Muscle of back (tissue), 13 donors: ENCODE measurements at places on chromosomes 5 and 9.

- peak; percentile 54 for DNase-seq
Observed at GRCh38 chr5:65722575-65723403, 784 bp downstream of the NLN start.

DNA sequence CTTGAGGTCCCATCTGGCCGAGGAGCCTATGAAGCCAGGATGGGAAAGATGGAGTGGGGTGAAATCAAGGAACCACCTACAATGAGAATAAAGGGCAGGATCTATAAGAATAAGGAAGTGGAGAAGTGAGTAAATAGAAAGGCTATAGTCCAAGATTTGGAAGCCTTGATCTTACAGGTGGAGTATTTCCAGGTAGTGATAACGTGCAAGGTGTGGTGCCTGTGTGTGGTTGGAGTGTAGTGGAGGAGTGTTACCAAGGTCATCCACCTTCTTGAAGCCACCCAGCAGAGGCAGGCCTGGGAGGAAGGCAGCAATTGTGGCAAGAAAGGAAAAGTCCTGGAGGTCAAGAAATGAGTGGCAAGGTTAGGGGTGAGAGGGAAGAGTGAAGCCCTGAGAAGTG is 72.9 kb downstream of the IQGAP2 start:
- DNase-seq: no peak

DNA sequence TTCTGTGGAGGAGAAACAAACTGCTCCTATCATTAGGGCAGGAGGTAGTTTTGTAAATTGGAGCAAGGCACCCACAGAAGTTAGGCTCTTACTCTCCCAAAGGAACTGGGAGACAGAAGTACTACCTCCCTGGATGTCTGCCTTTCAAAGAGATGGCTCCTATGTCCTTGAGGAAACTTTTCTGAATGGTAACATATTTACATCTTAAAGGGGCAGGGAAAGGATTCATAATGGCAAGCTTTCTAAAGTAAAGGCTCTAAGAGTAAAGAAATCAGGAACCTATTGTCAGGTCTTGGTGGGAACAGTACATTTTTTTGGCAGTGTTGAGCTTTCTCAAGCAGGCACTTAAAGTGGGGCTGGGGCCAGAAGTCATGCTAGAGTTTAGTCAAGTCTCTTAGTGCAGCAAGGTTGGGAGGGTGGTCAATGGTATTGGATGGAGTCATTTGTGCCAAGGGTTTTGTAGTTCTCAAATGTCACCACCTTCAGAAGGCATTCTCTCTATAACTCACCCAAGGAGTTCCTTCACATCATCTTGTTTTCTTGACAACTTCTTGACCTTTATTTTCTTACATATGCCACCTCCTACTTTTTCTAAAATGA is 26.3 kb upstream of the NDFIP1 start:
- no peak for DNase-seq

DNA sequence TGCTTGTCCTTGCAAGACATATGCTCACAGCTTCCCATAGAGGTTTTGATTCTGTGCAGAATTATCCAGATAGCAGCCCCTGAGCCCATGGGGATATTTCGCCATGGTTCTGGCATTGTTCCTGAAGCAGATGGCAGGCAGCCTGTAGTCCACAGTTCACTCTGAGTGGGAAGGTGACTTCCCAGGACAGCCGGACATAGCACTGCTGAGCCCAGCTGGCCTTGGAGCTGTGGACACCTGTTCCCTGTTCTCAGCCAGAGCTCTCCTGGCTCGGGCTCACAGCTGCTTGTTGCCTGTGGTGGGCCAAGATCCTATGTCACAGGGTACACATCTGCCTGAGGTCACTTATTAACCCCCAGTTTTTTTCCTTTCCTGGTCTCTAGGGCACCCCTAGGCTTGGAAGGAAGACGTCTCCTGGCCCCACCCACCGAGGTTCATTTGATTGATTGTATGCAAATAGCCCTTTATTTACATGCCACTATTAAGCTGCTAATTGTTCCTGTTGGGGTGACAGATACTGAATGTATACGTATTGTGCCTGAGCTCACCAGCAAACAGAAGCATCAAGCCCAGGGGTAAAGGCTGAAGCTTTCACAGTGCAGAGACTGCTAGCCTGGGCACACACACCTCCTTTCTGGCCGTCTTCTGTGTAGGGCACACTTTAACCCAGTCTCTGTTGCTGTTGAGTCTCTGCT is 96.6 kb upstream of the DMRT1 start:
- DNase-seq: peak; percentile 84

DNA sequence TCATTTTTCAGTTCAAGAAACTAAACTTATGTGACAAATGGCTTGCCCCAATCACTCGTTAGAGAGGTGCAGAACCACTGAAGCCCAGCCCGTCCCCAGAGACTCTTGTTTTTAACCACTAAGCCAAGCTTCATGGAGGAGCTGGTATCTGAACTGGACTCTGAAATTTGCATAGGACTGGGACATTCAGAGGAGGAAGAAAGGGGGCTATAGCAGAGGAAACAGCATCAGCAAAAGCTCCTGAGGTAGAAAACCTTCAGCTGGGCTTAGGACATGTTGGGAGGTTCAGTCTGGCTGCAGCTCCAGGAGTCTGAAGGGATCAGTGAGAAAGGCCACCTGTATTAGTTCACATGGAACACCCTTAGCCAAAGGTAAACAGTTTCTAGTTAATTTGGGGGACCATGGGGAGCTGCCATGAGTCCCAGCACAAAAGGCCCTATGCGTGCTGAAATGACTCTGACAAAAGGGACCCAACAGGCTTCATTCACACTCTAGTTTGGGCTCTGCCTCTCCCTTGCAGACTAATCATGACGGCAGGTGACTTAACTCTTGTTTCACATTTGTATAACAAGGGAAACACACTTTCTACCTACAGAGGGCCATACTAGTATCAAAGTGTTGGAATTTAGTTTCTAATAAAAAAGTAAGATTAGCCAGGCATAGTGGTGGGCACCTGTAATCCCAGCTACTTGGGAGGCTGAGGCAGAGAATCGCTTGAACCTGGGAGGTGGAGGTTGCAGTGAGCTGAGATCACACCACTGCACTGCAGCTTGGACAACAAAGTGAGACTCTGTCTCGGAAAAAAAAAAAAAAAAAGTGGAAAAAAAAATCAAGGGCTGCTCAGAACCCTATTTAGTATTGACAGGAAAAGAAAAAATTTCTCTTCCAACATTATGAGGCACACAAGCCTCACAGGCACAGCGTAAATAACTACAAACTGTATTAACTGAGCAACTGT is 10.2 kb downstream of the FBXO10 start:
- DNase-seq: no peak

DNA sequence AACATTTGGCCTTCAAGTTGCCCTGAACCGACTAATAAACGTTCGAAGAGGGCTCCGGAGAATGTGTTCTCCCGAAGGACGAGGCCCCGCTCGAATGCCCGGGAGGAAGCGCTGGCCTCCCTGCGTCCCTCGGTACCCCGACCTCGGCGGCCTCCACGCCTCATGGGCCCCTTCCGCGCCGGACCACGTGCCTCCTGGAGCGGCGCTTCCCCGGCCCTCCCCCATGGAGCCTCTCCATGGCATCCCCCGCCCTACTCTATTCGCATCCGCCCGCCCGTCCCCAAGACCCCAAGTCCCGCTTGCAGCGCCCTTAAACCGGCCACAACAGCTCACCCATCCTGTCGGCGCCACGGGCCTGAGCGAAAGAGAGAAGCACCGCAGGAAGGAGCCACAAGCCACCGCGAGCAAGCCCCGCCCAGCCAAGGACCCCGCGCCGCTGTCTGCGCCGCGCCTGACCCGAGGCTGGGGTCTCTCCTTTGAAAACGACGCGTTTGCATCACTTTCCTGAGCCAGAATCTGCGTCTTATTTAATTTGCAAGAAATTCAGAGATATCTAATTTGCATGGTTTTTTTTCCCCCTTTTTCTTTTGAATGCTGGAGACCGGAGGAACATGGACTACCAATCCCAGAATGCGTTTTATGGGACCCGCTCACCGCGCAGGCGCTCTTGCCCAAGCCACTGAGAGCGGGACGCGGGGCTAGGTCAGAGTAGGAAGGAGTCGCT is at the start of gene RPS23:
Gene RPS23, minus strand, starts transcription at position 368 of the 724 bp plus-strand sequence. Its CDS starts 31 bp downstream, at position 337.
- DNase-seq: peak; percentile 98

- no peak for DNase-seq
Observed at GRCh38 chr5:43569236-43569746, 12.4 kb upstream of the PAIP1 start.

DNA sequence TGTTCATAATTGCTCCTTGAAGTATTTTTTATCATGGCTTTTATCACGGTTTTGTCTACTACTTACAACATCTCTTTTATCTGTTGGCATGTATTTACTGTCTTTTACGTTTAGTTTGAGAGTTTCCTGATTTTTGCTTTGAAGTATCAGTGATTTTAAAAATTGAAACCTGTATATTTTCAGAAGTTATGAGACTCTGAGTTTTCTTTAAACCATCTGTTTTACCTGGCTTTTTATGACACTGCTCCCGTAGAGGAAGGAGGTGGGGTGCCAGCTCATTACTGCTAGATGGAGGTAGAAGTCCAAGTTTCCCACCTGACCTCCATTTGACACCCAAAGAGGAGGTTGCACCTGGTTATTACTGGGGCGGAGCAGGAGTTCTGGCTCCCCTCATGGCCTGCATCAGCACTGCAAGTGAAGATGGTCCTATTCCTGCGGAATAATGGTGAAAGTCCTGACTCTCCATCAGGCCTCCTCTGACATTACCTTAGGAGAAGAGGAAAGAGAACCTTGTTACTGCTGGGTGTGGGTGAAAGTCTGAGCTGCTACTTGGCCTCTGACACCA is 10.0 kb upstream of the ZNF131 start:
- no peak for DNase-seq

GRCh38 chr5:3304346-3304745 is 291.3 kb upstream of the IRX1 start:
- peak; percentile 16 for DNase-seq

DNA sequence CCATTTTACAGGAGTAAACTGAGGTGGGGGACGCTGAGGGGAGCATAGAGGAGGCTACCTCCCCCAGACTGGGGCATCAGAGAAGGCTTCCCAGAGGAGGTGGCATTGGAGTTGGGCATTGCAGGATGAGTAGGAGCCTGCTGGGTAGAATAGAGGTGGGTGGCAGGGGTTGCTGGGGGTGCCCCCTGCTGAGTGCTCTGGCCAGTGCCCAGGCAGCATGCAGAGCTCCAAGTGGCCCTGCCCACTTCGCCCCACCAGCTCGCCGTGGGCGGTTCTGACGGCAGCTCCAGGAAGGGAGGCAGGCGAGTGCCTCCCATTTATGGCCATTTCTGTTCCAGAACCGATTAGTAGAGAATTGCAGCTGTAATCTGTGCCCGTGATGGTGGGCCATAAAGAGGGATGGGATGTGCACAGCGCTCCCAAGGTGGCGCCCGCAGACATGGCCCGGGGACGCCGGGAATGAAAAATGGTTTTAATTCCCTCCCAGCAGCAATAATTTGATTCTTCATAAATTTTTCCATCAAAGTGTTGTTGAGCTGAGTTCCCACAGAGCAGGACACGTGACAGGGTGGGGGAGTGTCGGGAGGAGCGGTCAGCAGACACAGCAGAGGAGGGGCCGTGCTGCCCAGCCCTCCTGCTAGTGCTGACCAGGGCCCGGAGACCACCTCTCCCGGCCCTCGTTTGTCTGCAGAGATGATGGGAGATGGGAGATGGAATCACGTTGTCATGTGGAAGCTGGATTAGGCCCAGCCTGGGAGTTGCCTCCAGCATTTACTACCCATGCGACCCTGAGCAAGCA is 75.5 kb downstream of the LMX1B start:
- DNase-seq: no peak

GRCh38 chr5:150022158-150022531 is 21.6 kb downstream of the HMGXB3 start:
- peak; percentile 14 for DNase-seq

DNA sequence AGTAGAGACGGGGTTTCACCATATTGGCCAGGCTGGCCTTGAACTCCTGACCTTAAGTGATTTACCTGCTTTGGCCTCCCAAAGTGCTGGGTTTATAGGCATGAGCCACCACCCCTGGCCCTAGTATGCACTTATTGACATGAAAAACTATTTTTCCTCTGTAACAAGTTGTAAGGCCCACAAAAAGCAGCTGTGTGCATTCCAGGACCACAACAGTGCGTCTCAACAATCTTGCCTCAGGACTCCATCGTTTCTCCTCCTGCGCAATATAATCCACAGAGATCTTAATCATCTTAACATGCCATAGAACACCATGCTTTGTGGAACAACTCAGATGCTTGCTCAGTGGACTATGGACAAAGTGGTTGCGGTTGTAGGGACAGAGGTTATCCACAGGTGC is 10.2 kb downstream of the OR2V1 start:
- no peak for DNase-seq
